Stimulated activated CD4-positive, alpha-beta T cell treated with anti-CD3 and anti-CD28 coated beads, Interleukin-4, amount 100 ng/mL, for 4 hours (primary cell): ENCODE measurements at places on chromosomes 11 and 22.

- no peak for DNase-seq
Measured at GRCh38 chr11:35330931-35331330, 88.4 kb downstream of the SLC1A2 start.

DNA sequence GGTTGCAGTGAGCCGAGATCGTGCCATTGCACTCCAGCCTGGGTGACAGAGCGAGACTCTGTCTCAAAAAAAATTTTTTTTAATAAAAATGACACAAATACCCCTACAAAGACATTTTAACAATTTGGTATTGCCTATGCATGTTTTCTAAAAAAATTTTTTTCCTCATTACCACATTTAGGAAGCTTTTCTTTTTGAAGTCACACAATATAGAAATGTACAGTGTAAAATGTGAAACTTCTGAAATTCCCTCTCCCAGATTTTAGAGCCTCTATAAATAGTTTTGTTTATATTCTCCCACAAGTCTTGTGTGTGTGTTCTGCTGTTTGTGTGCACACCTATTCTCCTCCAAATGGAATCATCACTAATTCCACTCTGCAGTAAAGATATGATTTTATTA is 7.6 kb downstream of the ST14 start:
- no peak for DNase-seq

GRCh38 chr11:118771547-118772288 is 19.2 kb downstream of the DDX6 start:
- no peak for DNase-seq

- no peak for DNase-seq
Measured at GRCh38 chr22:23098718-23099530, 28.6 kb downstream of the GNAZ start.
